Central memory CD8-positive, alpha-beta T cell (primary cell): ENCODE measurements at places on chromosomes 16 and 17.

DNA sequence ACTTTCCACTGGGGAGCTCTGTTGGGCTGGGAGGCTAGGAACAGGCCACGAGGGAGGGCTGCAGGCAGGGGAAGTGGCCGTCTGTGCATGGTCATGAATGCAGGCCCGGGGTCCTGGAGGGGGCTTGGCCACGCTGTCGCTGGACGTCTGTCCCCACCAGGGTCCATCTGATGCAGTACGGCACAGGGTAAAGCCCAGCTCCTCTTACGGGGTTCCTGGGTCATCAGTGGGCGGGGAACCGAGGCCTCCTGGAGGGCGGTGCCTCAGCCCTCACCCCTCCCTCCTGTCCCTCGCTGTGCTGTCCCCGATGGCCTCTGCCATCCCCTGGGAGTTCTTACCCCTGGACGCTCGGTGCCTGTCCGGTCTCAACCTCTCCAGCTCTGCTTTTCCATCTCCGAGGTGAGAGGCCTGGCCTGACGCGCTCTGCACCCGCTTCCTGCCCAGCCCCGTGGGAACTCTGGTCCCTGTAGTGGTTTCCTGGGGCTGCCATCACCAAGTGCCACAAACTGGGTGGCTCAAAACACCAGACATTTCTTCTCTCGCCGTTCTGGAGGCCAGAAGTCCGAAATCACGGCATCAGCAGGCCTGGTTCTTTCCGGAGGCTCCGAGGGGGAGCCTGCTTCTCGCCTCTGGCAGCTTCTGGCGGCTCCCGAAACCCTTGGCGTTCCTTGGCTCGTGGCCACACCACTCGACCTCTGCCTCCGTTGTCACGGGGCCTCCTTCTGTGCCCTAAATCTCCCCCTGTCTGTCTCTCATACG is 182.8 kb downstream of the SEC14L1 start:
- no peak for DNase-seq

DNA sequence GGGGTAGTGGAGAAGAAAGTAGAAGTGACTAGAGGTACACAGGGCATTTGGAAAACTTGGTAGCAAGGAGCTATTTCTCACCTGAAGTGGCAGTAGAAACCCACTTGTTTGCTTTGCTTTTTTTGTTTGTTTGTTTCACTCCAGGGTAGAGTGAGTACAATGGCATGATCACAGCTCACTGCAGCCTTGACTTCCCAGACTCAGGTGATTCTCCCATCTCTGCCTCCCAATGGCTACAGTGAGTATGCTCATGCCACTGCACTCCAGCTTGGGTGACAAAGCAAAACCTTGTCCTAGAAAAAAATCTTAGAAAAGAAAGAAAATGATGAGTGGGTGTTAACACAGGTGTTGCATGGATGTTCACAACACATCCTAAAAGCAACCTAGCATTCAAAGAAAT is 40.4 kb downstream of the SCNN1G start:
- DNase-seq, result no peak

GRCh38 chr17:40516581-40517285 is 15.3 kb upstream of the TNS4 start:
- DNase-seq, result peak; percentile 76

DNA sequence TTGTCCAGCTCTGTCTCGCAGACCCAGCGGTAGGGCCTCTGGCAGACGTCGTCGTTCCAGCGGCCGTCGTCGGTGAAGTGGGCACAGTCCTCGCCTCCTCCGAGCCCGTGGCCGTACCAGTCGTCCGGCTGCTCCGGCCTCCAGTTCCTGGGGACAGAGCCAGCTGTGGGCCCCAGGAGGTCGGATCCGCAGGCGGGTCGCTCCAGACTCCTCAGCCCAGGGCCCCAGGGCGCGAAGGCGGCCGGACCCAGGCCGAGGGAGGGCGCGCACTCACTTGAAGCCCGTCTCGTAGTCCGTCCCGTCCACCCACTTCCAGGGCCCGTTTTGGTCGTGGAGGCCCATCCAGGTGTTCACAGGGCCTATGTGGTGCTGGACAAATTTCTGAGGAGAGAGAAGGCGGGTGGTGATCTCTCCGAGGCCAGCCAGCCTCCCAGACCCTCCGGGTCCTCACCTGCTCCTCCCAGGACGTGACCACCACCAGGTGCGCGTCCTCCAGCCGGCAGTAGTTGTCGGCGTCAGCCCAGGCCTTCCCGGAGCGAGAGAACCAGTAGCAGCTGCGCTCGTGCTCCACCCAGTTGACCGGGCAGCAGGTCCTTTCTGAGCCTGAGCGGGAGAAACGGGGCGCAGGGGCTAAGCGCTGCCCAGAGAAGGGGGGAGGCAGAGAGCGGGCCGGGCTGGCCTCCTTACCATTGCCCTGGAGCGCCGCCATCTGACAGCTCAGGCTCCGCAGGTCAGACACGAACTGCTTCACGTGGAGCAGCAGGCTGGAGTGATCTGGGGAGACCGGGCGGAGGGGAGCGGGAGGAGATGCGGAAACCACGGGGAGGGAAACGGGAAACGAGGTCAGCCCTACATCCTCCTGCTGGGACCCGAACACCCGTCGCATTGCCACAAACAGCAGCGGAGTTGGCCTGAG is 5.2 kb downstream of the ASGR1 start:
- peak; percentile 28 for DNase-seq

DNA sequence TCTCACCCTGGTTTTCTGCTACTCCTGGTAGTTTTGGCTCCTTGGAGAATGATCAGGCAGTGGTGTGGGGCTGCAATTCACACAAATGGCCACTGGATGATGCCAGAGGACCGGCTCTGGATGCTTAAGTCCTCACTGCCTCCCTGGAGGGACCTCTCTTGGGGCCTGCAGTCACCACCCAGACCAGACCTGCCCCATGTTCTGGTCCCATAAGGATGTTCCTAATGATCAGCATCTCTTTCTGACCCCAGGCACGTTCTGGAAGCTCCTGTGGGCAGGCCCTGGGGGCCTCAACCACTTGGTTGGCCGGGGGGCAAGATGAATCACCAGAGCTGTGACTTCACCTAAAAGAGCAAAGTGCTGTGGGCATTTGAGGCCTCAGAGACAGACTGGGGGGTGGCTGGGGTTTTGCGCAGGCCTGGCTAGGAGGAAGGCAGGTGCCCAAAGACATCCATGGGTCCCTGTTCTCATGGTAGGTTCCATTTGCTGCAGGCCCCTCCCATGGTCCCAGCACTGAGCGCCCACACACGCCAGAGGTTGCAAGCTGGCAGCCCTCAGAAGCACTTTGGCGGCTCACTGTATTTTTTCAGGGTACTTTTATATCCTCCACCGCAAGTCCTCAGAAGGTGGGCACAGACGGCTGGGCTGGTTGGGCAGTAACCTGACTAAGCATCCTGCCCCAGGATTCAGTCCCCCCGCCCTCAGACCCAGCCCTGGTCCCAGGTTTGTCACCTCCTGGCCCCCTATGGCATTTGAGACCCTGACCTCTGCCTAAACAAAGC is 53.2 kb downstream of the NT5M start:
- DNase-seq, result peak; percentile 58

DNA sequence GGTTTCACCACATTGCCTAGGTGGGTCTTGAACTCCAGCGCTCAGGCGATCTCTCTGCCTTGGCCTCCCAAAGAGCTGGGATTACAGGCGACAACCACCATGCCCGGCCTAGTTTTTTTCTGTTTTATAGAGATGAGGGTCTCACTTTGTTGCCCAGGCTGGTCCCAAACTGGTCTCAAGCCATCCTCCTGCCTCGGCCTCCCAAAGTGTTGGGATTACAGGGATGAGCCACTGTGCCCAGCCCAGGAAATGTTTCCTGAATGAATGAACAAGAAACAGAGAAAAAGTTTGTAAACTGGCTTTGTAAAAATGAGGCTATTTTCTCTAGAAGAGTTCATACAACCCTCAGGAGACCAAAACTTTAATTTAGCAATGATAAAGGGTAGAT is 68.0 kb downstream of the WWP2 start:
- no peak for DNase-seq

DNA sequence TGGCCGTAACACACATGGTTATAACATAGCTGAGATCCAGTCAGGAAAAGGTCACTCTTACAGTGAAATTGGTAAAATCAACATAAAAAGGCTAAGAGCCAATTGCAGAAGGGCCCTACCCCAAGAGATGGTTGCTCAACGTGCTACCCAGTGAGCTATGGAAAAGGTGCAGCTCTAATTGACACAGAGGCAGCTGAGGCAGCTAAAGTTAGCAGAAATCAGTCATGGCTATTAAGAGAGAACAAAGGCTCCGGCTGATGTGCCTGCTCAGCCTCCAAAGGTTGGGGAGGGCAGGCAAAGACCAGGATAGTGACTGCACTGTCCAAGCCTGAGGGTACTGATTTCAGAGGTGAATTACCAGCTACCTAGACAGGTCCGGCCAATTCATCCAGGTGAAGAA is 76.5 kb upstream of the ATP2A3 start:
- DNase-seq, result no peak
